ENCODE measurements at places on chromosomes 13 and 19.

- no peak for DNase-seq
Observed at GRCh38 chr19:4506449-4507149, 11.7 kb downstream of the PLIN4 start.

DNA sequence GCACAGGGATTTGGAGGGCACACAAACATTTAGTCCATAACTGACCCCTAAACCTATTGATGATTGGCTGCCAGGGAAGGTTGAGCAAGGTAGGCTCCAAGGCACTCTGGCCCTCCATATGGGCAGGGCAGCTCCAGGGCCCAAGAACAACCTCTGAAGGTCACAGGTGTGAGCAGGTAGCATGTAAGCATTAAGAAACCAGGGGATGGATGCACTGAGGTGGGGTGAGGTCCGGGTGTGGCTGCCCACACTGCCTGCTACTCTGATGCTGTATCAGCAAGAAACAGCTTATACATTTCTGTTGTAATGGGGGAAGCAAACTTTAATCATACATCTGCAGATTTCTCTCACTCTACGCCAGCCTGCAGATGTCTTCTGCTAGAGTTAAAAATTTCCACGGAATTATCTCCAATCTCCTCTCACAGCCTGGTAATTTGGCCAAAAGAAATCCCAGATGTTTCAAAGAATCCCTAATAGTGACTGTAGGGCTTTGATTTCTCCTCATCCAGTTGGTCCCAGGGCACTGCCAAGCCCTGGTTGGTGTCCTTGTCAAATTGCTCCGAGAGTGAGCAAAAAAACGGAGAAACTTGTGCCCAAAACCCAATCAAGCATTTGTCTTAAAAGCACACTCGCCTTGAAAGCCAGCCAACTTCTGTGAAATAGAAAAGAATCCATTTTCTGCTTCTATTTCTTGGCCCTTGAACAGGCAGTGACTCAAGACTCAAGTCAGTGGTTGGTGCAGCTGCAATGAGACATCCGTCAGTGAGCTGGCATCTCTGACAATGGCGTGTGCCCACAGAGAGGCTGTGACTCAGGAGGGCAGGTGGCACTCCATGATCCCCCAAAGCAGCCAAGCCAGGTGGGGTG, 72.5 kb upstream of the MRI1 start:
- no peak for DNase-seq

DNA sequence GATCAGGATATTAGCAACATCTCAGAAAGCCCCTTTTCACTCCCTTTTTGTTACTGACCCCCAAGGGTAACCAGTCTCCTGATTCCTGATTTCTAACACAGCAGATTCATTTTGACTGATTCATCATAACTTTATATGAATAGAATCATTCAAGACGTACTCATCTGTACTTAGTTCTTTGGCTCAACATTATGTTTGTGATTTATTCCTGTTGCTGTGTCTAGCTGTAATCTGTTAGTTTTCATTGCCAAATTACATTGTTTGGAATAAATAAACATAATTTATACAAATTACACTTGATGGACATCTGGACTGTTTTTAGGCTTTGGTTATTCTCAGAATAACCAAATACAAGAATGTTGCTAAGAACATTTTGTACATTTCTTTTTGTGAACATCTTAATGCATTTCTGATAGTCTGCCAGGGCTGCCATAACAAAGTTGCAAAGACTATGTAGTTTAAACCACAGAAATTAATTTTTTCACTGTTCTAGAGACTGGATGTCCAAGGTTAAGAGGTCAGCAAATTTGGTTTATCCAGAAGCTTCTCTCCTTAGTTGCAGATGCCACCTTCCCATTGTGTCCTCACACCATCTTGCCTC, 62.8 kb upstream of the EDNRB start:
- DNase-seq = no peak

DNA sequence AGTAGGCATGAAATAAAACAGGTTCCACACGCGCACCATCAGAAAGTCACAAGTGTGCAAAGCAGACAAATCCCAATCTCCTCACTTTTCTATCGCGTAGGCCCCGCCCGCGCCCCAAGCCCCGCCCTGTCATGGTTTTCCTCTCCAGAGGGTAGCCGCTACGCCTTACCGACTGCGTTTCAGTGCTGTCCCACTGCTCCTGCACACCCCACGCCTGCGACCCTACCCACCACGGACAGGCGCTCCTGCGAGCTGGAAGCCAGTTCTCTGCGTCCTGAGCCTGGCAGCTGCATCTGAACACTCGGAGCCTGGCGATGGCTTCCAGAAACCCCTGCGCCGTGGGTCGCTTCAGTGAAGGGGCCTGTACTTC, 379 bp upstream of the ZNF470 start:
- DNase-seq = peak; percentile 12

DNA sequence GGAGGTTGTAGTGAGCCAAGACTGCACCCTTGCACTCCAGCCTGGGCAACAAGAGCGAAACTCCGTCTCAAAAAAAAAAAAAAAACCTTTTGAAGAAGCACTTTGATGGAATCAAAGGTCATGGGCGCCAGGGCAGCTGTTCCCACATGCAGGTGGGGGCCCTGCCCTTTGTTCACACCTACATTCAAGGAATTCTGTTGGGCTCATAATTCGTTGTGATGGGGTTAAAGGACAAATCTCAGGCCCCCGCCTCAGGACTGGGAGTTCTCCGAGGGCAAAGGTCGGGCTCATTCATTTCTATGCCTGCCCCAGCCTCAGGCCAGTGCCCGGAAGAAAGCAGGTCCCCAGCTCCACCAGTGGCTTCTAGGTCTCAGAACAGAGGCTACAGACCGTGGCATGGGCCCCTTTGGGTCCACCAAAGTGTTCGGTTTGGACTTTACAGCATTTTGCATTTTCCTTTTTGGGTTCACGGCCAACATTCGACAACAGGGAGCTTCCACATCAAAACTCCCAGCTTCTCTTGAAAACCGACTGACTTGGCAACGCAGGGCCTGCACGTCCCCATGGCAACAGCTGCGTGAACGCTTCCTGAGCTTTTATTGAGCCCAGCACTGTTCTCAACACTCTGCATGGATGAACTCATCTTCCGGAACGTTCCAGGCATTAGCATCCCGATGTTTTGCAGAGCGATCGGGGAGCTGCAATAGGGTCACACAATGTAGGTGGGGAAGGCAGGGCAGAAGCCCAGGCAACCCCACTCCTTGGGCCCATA, 10.1 kb upstream of the GTF2F1 start:
- DNase-seq = no peak

DNA sequence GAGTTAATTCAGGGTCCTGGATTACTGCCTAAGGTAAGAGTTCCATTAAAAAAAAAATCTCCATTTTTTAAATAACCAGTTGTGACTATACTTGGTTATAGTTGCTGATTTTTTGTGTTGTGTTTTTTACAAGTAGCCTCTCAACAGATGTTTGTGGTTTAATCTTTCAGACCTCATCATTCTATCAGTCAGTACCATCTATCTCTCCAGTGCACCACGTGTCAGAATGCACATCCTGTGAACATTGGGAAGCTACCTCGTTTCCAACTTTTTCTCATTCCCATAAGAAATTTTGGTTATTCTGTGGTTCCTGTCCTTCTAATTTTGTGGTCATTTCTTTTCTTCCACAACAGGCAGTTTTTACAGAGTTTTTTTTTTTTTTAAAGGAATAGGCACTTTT, 39.2 kb downstream of the WDFY2 start:
- no peak for DNase-seq

- no peak for DNase-seq
Observed at GRCh38 chr19:31572102-31572975, 223.1 kb upstream of the TSHZ3 start.

DNA sequence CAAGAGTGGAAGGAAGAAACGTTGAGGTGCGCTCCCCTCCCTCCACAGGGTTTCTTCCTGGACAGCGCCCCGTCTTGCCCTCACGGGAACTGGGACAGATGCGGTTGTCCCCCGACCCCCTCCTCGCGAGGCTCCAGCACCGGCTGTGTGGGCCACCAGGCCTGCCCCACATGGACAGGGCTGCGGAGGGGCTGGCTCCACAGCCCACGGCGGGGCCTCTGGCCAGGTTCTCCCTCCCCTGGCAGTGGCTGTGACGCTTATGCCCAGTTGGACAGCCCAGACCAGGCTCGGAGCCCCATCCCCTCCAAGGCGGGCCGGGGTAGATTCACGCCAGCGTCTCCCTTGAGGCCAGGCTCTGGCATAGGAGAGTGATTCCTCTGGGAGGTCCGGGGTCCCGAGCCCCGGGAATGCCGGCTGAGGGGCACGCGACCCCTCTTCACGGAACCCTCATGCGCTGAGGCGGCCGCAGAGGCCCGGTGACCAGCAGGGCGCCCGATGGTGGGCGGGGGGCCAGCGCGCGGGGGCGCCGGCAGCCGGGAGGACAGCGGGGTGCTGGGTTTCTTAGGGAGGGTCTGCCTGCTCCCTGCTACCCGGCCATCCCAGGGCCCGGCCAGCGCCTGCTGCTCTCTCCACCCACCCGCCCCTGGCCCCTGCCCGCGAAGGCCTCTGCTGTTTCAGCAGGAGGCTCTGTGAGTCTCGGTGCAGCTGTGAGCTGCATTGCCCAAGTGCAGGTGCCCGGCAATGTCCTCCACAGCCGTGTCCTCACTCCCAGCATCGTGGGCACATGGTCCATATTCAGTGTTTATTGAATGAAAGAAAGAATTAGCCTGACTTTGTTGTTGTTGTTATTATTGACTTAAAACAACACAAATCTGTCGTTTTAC, 20.3 kb upstream of the GAS6 start:
- no peak for DNase-seq
